ENCODE measurements at places on chromosomes 2 and 18.

- no peak for DNase-seq
Observed at GRCh38 chr2:177530561-177530960, 138.0 kb downstream of the AGPS start.

GRCh38 chr2:64391424-64391823, 62.5 kb upstream of the LGALSL start:
- no peak for DNase-seq

- no peak for DNase-seq
Observed at GRCh38 chr18:71443706-71444480, 1100.2 kb downstream of the CBLN2 start.

- no peak for DNase-seq
Observed at GRCh38 chr2:64015898-64016297, 3.3 kb downstream of the VPS54 start.

- no peak for DNase-seq
Observed at GRCh38 chr18:59848002-59848401, 51.8 kb upstream of the PMAIP1 start.

DNA sequence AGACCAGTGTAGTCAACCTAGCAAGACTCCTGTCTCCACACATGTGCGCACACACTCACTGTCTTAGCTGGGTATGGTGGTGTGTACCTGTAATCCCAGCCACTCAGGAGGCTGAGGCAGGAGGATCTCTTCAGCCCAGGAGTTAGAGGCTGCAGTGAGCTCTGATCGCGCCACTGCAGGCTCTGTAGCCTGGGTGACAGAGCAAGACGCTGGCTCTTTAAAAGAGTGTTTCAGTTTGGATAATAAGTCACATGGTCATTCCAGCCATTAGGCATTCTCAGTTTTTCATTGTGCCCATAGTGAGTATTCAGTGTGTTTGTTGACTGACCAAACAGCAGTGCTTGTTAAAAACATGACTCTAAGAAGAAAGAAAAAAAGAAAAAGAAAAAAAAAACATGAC, 31.0 kb downstream of the RAB10 start:
- DNase-seq, result no peak

- DNase-seq, result no peak
Observed at GRCh38 chr2:6966446-6966940, 49.3 kb downstream of the RNF144A start.

GRCh38 chr2:128425216-128425615, 106.5 kb upstream of the HS6ST1 start:
- no peak for DNase-seq

DNA sequence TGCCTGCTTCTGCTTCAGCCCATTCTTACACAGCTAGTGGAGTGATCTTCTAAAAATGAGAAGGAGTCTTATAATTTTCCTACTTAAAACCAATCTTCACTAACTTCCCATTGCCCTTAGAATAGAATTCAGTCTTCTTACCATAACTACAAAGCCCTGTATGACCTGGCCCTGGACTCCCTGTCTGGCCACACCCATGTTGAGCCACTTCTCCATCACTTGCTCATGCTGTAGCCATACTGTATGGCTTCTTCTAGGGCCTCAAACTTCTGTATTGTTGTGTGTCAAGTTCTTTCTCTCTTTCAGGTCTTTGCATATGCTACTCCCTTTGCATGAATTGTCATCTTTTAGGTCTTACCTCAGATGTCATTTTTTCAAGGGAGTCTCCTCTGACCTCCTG, 11.2 kb downstream of the DGUOK start:
- DNase-seq, result no peak

DNA sequence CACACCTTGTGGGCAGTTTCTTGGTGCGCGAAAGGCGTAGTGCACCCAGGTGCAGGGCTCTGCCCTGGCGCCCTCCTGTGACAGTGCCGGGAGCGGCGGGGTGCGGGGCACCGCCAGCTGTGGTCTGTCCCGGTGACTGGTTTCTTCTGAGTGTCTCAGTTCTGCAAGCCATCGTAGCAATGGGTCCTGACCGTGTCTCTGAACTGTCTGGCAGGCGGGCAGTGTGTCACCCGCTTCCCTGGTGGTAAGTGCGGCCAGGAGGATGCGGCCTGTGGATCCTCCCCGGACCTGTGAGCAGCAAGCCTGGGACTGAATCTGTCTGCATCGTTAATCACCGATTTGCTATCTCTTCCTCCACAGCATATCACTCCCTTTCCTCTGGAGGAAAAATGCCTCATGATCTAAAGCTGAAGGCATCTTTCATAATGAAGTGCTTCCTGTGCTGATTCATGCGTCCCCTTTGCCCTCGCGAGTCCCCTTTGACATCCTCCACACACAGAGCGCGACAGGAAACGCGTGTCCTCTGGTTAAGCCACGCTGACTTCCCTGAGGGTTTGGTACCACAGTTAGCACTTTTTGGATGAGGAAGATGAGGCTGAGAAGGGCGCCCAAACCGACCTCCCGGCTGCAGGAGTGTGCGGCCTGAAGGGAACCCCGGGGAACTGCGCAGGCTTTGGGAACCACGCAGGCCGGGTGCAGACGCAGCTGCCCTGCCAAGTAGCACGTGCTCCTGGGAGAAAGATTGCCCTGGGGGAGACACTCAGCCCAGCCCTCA, 416.0 kb upstream of the HS6ST1 start:
- DNase-seq, result peak; percentile 48

GRCh38 chr2:82837588-82838304, 1621.3 kb downstream of the SUCLG1 start:
- DNase-seq, result no peak

DNA sequence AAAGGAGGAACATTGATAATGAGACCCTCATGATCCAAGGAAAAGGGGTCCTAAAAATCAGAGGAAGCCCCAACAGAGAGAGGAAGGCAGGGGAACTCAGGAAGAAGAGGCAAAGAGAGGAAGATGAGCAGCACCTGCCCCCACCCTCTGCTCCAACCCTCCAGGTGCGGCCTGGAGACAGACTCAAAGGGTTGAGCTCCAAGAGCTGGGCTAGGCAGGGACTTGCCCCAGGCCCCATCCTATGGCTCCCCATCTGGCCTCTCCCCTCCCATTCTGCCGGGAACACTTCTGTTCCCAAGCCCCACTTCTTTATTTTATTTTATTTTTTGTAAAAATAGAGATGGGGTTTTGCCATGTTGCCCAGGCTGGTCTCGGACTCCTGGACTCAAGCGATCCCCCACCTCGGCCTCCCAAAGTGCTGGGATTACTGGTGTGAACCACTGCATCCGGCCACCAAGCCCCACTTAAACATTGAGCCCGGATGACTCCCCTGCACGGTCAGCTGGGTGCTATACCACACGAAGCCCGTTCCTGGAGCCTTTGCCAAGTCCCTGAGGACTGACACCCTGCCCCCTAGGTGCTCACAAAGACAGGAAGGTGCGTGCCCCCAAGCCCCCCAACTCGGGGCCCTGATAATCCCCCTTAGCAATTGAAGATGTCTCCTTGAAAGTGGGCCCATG, 3.8 kb upstream of the GPR55 start:
- DNase-seq, result peak; percentile 17

GRCh38 chr2:201794294-201794693, 12.0 kb upstream of the CDK15 start:
- no peak for DNase-seq

- DNase-seq, result no peak
Observed at GRCh38 chr2:213848631-213849030, 562.2 kb upstream of the VWC2L start.

DNA sequence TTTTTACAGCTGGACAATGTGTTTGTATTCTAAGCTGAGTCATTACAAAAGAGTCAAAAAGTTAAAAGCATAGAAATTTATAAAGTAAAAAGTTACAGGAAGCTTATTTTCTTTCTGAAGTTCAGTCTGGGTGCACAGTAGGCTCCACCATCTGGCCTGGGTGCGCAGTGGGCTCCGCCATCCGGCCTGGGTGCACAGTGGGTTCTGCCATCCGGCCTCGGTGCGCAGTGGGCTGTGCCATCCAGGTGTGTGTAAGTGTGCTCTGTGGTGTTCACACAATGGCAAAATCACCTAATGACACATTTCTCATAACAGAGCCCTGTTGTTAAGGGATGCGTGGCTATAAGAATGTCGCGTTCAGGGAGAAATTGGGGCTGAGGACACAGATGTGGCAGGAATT, 195.5 kb downstream of the ANKRD30B start:
- DNase-seq, result no peak

GRCh38 chr18:55089610-55090009, 130.3 kb upstream of the CCDC68 start:
- no peak for DNase-seq

DNA sequence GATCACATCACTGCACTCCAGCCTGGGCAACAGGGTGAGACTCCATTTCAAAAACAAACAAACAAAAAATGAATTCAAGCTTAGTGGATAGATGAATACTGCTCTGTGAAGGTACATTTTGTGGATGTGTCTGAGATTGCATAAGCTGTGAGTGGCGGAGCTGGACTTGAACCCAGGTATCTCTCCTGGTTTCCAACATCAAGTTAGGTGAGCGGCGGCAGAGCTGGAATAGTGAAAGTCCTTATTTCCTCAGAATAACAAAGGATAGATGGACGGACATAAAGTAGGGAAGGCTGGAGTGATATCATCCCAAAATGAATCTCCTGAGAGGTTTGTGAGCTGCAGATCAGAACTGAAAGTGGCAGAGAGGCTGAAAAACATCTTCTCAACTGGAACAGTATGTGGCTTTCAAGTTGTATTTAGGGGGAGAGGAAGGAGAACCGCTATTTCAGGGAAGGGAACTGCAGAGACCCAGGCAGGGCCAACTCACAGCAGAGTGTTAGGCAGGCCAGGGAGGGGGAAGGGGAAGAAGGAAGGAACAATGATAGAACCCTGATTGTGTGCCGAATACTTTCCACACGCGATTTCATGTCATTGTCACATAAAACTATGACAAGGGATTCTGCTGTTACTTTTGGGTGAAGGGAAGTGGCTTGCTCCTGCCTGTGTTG, 106.2 kb downstream of the LPIN1 start:
- DNase-seq, result no peak

GRCh38 chr2:210203147-210203546, 22.1 kb downstream of the ACADL start:
- DNase-seq, result no peak

GRCh38 chr2:64179582-64180321, 35.5 kb upstream of the PELI1 start:
- DNase-seq, result no peak

DNA sequence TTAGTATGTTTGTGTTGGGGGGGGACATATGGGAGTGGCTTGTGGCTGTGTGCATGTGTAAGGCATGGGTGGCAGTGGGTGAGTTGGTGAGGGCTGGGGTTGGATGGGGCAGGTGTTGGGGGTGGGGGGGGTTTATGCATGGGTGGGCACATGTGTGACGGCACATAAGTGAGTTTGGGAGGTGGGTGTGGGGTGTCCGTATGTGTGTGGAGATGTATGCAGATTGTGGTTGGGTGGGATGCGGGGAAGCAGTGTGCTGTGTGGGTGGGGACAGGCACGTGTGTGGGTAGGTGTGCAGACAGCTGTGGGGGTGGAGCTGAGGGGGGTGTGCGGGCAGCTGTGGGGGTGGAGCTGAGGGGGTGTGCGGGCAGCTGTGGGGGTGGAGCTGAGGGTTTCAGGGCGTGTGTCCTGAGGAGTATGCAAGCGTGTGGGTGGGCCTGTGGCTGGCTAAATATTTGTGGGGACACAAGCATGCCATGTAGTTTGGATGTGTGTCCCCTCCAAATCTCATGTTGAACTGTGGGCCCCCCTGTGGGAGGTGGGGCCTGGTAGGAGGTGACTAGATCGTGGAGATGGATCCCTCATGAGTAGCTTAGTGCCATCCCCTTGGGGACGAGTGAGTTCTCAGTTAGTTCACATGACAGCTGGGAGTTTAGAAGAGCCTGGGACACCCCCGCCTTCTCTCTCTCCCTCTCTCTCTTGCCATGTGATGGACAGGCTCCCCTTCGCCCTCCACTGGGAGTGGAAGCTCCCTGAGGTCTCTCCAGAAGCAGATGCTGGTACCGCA, 59.4 kb downstream of the ANKMY1 start:
- DNase-seq, result peak; percentile 5

- no peak for DNase-seq
Observed at GRCh38 chr18:78247615-78248289, 731.9 kb upstream of the SALL3 start.

GRCh38 chr18:36732264-36732663, 96.5 kb downstream of the TPGS2 start:
- no peak for DNase-seq

DNA sequence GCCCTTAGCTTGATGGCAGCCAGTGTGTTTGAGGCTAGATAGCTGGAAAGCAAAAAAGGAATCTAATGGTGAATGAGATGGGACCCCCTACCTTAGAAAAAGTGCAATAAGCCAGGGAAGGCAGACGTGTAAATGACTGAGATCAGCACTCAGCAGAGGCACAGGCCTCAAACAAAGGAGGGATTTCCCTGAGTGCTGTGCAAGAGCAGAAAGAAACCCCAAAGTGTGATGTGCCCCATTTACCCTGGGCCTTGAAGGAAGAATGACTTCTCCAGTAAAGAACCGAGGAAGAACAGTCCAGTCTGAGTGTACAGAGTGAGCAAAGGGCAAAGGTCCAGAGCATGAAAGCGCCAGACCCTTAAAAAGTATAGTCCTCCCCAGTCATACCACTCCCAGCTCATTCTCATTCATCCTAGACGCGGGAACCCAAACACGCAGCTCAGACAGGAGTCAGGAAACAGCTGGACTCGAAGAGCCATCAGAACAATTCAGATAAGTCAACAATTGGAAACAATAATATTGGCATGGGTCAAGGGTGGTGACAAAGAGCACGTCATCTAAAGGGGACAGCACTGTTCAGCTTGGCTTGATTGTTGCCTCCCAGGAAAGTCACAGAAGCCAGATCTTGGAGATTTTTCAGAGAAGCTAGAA, 121.7 kb downstream of the INO80D start:
- no peak for DNase-seq

DNA sequence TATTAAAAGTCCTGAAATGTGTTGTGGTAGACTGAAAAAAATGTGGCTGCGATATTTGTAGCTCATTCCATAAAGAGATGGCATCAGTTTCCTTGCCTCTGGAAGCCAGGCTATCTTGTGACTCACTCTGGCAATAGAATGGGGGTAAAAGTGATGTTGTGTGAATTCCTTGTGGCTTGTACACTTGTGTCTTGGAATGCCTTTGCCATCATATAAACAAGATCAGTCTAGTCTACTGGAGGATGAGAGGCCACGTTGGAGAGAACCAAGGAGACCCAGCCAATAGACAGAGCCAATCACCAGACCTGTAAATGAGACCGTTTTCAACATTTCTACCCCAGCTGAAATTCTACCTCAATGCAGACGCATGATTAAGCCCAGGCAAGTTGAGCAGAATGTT, 254.1 kb downstream of the TRIB2 start:
- DNase-seq, result no peak

DNA sequence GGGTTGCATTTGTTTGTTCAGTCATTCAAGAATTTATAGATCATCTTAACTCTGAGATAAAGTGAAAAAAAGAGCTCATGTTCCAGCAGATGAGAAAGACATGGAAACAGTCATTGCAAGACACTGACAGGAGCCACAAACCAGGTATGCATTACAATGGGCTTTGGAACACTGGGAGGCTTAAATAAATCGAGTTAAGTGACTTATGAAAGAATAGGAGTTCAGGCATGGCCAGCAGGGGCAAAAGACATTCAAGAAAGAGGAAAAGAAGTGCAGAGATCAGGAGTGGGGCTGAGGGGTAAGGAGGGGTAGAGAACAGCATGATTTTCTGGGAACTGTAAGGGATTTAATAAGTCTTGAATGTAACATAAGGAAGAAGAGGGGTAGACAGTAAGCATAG, 121.2 kb upstream of the EPC2 start:
- no peak for DNase-seq
